ENCODE measurements at places on chromosomes 12 and 14.

DNA sequence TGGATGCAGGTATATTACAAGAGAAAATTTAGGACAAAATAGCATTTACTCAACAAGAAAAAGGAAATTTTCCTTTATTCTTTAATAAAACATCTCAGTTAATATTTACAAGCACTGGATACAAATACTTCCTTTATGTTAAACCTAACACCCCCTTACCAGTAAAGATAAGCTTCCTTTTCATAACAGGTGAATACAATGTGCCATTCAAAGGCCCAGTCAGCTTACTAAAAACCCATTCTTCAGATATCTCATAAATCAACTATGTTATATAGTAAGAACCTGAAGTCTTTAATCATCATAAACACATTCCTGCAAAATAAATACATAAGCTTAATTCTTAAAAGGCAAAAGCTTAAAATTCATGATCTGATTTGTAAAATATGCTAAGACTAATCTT lies 52.6 kb downstream of the LRP6 start:
- DNase-seq, result no peak

DNA sequence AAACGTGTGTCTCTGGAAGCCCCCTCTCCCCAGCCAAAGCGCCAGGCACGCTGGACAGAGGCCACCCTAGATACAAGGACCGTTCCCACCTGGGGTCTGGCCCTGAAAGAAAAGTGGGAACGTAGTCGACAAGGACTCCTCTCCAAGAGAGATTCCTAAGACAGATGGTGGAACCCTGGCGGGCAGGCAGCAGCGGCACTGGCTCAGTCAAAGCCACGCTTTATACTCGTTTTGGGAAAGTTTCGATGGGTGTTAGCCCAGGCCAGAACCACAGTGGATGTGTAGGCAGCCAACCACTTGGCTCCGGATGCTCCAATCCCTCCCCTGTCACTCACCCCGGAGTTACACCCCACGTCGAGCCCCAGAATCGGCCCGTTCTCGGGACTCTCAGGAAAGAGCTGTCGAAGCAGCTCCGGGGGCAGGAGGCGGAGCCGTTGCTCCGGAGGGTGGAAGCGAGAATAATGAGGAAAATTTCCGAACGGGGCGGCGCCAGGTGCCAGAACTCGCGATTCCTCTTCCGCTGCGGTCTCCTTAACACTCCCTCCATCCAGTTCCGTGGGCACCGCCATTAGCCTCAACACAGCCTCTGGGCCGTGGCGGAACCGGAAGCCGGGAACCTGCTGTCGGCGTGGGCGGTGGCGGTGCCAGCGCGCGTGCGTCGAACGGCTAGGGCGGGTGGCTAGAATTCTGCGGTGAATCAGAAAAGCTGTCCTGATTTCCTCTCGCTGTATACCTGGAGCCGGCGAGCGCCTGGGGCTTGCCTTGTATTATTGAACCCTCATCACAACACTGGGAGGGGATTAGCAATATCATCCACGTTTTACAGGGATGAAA lies at the start of gene BCDIN3D:
Gene BCDIN3D (minus strand): TSS at position 588 of the 834 bp plus-strand sequence. CDS start 19 bp downstream, at position 569.
- DNase-seq, result peak; percentile 85

DNA sequence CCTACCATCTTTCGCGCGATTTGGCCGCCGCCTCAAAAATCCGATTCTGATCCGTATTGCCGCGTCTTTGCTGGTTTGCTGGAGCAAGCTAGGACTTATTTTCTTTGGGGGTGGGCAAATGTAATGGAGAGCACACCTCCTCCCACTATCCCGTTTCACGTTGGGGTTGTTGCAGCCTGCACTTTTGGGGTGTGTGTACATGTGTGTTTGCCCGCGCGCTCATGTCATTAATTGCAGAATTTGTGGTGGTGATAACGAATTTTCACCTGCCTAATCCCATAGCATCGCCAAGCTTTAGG lies 657 bp downstream of the METAP2 start:
- DNase-seq, result no peak

DNA sequence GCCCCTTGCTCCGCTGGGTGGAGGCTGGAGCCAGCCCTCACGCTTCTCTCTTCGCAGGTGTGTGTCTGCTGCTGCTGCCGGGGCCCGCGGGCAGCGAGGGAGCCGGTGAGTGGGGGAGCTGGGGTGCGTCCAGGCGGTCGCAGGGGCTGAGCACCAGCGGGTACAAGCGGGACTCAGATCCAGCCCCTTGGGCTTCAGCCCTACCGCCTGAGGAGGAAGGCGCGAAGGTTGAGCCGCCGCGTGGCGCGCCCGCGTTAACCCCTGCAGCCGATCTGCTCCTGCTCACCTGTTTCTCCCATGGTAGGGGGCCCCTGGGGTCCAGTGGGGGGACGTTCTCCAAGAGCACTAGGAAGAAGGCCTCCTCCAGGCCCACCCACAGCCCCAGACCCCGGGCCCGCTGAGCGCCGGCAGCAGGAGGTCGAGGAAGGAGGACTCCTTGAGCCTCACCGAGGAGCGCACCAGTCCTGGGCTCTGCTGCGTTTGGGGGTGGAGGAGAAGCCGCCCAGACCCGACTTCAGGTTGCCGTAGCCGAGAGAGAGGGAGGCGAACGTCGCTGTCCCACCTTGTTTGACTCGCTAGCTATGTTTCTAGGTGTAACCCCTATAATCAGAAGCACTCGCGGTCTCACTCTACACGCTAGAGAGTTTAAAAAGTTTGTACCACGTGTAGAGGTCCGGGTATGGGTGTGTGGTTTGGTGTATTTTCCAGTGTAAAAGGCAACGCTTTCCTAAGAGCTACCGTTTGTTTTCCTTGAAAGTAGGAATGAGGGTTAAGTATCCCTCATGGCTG lies 834 bp downstream of the COCH start:
- DNase-seq, result no peak

DNA sequence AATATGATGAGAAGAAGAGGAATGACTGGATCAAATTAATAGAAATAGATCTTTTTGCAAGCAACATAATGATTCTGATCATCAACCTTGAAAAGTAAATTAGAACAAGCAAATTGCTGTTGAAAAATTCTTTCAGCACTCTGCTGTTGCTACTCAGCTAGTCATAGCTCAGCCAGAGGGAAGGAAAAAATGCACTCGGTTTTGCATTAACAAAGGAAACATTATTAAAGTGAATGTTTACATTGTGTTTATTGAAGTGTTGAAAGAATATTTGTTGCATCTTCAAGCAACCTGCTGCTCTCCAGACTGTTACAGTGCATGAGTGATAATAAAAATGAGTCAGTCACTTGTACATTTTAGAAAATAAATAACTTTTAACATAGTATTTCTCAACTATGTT lies 26.5 kb downstream of the AP5M1 start:
- DNase-seq, result no peak

GRCh38 chr12:50615907-50616296 lies 111.1 kb downstream of the DIP2B start:
- DNase-seq, result no peak

DNA sequence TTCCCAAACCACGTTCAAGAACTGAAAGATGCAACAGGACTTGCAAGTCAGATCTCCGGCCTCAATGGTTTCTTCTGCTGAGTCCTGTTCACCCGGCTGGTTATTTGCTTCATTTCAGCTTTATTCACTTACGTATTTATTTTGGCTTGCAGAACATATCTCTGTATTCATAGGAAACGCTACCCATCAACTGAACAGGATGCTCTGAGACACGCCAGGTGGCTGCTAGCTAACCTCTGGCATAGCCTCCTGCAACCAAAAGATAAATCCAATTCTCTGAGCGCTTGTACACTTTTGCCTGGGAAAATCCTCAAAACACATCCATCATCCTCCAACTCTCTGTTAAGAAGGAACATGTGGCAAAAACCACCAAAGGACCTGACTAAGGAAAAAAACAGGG lies 17.3 kb downstream of the MAP3K9 start:
- no peak for DNase-seq

DNA sequence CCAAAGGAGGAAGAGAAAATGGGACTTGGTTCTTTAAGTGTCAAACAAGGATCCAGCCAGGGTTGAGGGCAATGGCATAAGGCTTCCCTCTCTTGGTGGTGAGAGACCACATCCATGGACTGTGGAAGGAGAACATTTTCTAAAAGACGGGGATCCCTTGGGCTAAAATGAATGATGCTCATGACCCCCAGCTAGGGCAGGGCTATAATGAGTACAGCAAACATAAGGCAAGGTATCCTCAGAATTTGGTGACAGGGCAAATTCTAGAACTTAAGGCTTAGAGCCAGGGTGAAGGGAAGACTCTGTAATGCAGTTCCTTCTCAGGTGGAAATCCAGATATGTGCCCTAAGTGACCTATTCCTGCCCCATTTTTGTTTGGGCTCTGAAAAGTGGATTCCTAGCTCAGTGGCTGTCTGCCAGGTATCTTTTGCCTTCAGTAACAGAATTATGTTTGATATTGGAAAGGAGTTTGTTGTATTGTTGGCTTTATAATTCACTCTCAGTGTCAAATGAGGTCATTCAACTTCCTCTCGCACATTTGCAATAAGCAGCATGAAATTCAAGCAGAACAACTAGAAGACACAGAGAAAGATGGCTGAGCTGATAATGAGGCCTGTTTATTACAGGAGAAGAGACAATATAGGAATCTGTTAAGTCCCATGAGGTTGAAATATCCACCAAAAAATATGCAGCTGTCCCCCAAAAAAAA lies 76.8 kb downstream of the DAD1 start:
- DNase-seq, result no peak

- DNase-seq, result no peak
These were observed 769.6 kb upstream of the ALG10B start for GRCh38 chr12:37546901-37547475.

DNA sequence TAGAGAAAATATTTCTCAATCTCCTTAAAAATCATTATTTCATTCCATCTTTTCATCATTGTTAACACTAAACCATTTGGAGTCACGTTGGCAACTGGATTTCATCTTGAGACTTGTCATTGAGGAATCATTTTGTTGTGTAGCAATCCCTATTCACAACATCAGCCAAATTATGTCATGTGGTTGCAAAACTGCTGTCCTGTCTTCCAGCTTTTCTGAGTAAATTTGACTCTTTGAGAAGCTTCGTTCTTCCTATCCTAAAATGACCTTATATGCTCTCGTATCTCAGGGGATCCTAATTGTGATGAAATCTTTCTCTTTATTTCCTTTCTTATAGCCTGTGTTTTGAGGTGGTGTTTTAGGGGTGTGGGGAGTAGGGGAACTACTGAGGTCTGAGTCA lies 30.6 kb upstream of the KICS2 start:
- peak; percentile 94 for DNase-seq

GRCh38 chr14:45125754-45126153 lies 8.5 kb downstream of the FKBP3 start:
- DNase-seq, result no peak

DNA sequence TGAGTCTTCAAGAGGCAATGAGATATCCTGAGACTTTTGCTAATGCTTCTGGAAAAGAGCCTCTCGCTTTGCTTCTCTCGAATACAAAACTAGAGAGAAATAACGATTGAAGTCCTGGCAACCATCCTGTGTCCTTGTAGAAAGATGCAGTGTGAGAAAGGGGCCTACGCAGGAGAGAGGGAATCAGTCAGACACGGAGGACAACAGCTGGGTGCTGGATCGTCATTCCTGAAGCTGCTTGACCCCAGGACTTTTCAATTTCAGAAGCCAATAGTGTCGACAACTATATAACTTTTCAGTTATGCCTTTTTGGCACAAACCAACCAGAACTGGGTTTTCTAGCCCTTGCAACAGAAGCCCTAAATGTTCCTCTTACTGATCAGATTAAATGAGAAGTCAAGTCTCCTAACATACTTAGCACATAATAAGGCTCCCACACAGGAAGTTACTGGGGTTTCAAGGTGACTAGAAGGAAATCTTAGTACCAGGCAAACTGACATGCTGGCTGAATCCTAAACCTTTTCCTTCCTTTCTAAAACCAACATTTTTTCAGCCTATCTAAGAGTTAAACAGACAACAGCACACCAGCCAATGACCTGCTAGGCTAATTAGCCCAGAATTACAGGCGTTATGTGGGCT lies 755.6 kb downstream of the MED13L start:
- DNase-seq, result no peak

DNA sequence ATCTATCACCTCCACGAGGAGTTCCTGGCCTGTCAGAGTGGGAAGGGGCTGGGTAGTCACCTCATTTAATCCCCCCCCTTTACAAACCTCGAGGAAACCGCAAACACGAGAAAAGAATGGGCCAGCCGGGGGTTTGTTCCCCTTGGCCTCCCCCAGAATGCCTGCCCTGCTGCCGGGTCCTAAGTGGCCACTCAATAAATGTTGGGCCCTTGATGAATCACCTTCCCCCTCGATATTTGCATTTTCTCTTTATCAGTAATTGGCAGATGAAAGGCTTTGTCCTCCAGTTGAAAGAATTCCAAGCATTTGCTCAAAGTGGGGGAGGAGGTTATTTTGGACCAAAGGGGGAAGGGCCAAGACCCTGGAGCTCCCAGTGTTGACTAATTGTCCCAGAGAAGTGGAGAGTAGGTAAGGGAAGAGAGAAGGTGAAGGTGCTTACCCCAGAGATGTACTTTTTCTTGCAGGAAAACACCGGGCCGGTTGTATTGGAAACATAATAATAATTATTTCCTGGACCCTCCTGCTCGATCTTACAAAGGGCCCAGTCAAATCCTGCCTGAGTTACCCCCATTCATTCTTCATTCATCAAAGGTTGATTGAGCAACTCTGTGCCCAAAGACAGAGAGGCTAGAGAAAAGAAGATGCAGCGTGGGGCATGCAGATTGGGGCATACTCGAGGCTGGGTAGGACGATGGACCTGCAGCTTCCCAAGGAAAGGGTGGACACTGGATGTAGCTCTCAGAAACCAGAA lies 1.9 kb upstream of the KDM2B start:
- DNase-seq, result no peak
